ENCODE measurements at places on chromosomes 2 and 18. TPM values are rescaled to one million over a fixed set of nuclear protein-coding genes. Genes with fewer than 3 reads are reported as not detected.

The SLC16A14 gene
- total RNA-seq = 5.6 TPM

The TM4SF20 gene
- total RNA-seq = not detected

DNA sequence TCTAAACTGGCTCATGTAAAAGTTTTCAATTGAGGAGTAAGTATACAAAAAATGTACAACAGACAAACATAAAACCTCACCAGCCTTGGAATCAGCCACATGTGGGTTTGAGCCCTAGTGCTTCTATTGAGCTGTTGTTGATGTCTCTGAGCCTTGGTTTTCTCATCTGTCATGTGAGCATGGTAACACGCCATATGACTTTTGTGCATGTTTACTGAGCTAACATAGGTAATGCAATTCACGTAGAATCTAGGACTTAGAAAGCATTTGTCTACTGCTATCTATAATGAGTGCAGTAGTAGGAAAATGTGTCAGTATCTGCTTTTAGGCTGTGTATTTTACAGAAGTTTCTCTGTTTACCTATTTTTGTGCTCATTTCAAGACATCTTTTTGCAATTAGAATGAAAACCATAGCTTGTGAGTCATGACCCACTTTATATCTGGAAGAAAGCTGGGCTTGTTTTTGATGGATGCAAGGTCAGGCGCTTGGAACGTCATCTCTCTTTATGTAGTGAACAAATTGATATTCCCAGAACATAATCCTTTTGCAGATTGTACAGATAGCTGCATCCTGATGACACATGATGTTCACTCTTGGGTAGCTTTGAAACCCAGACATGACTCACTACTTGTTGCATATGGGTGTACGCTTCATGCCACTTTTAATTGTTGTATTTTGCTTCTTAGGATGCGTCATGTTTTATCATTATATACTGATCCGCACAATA lies 94.3 kb downstream of the RNF144A start:
- DNase-seq = peak; percentile 56

The ANKRD53 gene
- 1.3 TPM for total RNA-seq

The SMYD1 gene
- total RNA-seq = not detected

- DNase-seq = no peak
Measured at GRCh38 chr2:127092901-127093516, 13.9 kb downstream of the BIN1 start.

DNA sequence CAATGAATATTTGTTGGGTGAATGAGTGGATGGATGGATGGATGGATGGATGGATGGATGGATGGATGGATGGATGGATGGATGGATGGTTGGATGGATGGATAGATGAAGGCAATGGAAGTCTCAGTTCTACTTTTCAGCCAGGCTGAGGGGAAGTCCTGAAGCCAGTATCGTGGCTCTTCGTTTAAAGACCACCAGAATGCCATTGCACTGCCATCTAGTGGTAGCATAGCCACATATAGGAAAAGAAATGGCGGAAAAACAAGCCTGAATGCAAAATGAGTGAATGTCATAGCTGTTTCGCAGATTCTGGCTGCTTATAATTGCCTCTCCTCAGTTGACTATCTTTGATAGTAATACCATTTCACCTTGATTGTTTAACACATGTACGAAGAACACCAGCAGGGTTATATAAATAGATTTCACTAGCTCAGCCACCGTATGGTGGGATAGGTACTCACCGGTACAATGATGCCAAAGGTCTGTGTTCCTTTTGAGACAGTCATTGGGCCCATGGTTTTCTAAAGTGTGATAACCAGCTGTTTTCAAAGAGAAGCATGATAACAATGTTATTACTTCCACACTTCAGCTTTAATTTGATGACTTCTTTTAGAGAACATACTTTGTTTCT lies 62.3 kb upstream of the GREB1L start:
- peak; percentile 77 for DNase-seq

- no peak for DNase-seq
Measured at GRCh38 chr2:134623046-134623445, 95.8 kb downstream of the TMEM163 start.

DNA sequence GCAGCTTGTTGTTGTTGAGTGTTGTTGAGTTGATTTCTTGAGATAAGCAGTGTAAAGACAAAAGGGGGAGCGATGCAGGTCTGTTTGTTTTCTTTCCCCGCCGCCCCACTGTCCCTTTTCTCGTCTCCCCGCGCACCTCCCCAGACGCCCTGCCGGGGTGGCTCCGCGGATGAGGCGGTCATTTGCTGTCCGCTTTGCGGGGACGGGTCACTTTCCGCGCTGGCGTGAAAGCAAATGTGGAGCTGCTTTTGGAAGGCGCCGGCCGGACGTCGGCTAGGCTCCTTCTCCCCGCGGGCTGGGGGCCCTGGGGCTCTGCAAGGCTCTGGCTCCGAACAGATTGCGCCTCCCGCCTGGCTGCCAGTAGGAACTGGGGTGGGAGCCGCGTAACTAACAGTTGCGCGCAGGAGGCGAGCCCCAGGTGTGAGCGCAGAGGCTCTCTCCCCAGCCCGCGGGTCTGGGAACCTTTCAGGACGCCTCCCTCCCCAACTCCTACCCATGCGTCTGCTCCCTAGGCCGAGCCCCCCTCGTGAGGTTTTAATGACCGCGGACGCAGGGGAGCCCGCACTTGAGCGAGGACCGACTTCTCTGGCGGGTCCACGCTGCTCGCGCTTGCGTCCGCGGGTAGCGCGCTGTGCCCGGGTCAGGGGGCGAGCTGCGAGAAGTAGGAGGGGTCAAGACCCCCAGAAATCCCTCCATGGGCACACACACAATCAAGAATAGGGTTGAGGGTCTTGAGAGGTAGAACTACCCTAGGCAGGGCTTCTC lies 146.6 kb downstream of the MEIS1 start:
- peak; percentile 70 for DNase-seq

The RNF144A gene
- total RNA-seq = 0.17 TPM

DNA sequence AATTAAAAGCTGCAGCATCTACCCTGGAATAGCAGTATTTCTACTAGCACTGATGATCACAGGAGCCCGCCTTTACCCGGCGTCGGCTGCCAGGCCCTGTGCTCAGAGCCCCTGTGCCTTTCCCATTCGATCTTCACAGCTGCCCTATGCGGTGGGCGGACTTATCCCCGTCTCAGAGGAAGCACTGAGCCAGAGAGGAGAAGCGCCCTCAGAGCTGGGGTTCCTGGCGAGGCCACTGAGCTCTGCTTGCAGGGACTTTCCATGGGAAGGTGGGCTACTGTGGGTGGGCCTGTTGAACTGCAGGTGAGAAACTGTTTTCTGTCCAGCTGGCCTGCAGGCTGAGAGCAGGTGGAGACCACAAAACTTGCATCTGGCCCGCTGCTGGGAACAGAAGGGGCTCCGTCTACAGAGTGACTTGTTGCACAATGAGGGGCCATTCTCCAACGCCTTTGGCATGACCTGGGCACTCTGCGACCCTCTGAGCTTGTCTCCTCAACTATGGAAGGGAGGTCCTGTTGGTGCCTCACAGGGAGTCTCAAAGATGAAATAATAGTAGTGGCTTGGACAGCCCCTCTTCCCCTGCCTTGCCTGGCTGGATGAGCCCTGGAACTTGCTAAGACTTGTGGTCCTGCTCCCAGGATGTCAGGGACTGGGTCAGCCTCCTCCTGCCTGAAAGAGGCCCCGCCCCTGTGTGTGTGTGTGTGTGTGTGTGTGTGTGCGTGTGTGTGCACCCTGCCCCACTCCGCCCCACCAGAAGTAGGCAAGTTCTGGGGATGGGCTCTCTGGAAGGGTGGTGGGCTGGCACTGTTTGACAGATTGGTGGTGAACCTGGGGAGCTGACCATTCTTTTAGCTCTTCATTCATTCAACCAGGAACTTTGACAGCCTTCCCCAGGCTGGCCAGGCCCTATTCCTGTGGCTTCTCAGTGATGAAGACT lies 32.7 kb downstream of the GLI2 start:
- DNase-seq = no peak

DNA sequence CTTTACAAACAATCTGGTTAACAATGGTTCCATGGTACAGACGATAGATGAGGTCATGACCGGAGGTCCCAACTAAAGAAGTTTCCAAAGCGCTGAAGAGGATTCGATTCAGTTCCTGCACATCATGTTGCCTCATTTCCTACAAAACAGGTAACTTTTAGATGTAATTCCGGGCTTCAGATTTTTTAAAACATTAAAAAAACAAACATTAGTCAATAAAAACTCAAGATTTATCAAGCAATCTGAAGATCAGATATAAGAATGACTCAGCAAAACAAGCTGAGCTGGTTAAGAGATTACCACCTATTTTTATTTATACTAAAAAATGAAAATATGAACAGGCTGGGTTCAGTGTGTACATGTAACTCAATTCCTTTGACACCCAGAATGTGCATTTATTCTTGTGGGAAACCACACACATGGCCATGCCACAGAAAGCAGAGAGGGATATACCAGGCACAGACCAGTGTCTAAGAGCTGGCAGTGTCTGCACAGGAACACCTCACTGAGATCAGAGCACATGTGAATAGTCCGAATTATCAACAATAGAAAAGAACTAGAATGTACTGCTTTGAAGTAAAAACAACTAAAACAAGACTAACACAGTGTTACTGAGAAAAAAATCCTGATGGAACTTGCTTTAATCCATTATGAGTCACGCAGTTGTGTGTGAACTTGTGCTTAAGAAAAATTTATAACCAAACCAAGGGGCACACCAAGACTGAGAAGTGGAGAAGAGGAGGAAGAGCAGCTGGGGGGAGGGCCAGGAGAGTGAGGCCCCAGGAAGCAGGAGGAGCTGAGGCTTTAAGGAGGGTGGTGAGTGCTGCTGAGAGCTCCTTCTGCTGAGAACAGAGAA lies 9.5 kb downstream of the USP40 start:
- peak; percentile 81 for DNase-seq

GRCh38 chr2:131039535-131039907 lies 53.7 kb downstream of the FAM168B start:
- no peak for DNase-seq

The MARCHF4 gene
- 0.26 TPM for total RNA-seq

DNA sequence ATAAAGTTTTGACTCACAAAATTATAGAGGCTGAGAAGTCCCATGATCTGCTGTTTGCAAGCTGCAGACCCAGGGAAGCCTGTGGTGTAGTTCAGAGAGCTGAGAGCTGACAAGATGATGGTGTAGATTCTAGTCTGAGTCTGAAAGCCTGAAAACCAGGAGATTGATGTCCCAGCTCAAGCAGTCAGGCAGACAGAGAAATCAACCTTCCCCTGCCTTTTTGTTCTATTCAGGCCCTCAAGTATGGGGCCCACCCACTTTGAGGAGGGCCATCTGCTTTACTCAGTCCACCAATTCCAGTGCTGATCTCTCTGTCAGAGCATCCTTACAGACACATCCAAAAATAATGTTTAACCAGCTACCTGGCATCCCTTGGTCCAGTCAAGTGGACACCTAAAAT lies 479.6 kb downstream of the STK39 start:
- no peak for DNase-seq

- no peak for DNase-seq
Measured at GRCh38 chr2:3630631-3631030, 27.4 kb upstream of the ALLC start.

- DNase-seq = no peak
Measured at GRCh38 chr2:186017278-186017677, 278.7 kb downstream of the FSIP2 start.

GRCh38 chr18:79625195-79625923 lies 54.2 kb upstream of the CTDP1 start:
- no peak for DNase-seq

GRCh38 chr18:25133879-25134278 lies 218.1 kb downstream of the ZNF521 start:
- DNase-seq = no peak

DNA sequence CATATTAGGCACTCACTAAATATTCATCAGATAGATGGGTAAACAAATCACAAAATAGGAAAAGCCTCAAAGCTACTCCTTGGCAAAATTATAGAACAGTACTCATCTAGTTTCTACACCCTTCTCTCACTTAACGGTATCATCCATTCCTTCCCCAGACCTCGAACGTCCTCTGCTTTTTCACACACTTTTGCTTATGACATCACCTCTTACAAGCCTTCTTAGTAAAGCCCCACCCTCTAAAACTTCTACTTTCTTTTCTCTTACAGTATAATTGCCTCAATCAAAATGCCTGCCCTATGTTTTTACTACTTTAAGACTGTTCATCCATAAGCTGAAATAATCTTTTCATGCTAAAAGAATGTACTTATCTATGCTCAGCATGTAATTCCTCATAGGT lies 8.1 kb downstream of the CHN1 start:
- DNase-seq = peak; percentile 36

DNA sequence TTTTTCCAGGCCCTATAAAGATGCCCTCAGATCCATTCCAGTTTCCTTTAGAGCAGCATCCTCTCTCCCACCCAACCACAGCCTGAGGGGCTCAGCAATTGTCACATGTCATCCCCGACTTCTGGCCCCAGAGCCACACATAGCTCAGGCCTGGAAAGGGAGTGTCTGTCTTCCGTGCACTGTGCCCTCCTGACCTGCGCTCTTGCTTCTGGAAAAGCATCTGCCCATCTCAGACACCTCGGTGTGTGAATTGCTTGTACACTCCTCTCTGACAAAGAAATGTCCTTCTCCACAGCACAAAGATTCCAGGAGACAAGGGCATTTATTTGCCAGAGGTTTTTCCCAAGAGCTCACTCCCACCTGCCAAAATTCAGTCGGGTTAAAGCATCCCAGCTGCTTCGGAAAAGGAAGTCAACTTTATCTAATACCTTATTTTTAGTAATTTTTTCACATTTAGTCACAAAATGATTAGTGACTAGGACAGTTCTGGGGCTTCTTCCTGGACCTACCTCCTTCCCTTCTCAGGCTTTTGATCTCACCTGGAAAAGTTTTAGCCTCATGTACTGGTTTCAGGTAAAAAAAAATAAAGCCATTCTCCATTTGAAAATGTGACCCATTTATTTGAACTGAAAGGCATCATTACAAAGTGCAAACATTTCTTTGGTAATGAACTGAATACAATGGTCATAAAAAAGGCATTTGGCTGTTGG lies 112.9 kb downstream of the PXDN start:
- no peak for DNase-seq

DNA sequence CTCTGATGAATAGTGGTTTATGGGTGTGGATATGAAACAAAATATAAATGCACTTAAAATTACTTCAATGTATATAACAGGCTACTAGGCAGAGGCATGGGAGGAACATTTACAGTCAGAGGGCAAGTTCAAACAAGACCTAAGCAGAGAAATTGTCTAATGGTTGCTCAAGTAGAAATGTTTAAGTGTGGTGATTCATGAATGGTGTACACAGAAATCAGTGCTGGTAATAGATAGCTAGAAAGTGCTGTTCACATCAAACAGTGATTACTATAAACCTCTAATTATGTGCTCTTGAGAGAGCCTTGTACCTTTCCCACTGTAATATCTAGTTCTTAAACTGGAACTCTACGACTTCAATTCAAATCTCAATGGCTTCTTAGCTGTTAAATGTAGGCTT lies 485.1 kb downstream of the NRXN1 start:
- DNase-seq = peak; percentile 14

GRCh38 chr18:75898651-75899050 lies 471.1 kb upstream of the SMIM21 start:
- no peak for DNase-seq

GRCh38 chr18:10705291-10705690 lies 179.5 kb downstream of the NAPG start:
- DNase-seq = no peak

- DNase-seq = no peak
Measured at GRCh38 chr2:199543606-199544172, 86.0 kb upstream of the SATB2 start.

The RUFY4 gene
- not detected for total RNA-seq
